Stimulated activated CD4-positive, alpha-beta T cell treated with anti-CD3 and anti-CD28 coated beads, Interleukin-2, amount 100 ng/mL, for 24 hours (primary cell): ENCODE measurements at places on chromosomes 7 and 10.

DNA sequence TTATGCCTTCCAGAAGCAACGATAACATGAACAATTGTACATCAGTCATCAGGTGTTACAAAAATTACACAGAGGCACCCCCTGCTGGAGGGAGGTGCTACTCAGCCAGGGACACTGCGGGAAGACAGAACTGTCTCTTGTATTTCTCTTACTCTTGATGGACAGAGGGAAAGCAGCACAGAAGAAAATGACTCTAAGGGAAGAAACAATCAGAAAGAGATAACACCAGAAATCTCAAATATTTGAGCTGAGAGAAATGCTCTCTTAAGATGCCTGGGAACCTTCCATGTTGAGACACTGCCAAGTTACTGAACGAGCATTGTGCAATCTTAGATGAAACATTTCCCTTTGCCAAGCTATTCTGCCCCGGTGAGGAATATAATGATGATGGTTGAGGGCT is 227.6 kb upstream of the NPSR1 start:
- DNase-seq = no peak

GRCh38 chr10:70568781-70569495 is 33.6 kb downstream of the PRF1 start:
- no peak for DNase-seq

- DNase-seq = no peak
Observed at GRCh38 chr7:122913608-122914007, 27.3 kb upstream of the CADPS2 start.

GRCh38 chr7:30225863-30226613 is 58.4 kb upstream of the ZNRF2 start:
- no peak for DNase-seq

GRCh38 chr10:127911218-127911866 is 4.4 kb downstream of the PTPRE start:
- no peak for DNase-seq

DNA sequence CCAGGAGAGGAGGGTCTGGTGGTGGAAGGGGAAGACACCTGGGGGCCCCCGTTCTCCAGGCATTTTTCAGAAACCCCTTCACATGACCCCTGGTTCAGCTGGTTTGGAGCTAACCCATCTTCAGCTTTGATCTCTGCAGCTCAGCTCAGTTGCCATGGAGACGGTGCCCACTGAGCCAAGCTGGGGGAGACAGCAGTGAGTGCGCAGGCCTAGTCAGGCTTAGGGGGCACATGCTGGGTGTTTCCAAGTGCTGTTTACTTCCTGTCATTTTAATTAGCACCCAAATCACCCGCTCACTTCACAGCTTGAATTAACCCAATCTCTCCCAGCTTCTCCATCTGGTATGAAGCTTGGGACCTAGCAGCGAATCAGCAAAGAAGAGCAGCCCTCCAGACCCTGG is 9.0 kb downstream of the SPOCK2 start:
- DNase-seq = no peak

DNA sequence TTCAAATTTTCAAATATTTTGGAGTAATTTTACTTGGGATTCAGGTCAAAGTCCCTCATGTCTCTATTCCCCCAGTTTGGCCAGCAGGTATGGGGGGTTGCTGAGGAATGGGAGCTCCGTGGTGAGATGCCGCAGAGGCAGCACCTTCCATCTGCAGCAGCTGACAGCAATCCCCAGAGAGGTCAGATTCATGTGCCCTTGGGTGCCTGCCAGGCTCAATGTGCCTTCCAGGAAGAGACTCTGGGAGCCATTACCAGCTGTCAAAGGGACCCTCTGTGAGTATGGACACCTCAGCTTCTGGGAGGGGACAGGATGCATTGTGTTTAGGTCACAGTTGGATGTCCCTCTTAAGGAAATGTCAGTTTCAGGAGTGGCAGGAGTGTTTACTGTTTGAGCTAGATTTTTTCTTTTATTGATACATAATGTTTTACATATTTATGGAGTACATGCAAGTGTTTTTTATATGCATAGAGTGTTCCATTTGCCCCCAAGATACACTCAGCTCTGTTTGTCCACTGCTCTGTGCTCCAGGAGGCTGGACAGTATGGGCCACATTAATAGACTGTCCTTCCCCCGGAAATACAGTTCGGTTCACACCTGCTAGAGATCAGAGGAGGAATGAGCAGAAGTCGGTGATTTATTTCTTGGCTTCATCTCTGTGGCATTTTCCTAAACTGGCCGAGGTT is 75.3 kb upstream of the GRB10 start:
- no peak for DNase-seq

DNA sequence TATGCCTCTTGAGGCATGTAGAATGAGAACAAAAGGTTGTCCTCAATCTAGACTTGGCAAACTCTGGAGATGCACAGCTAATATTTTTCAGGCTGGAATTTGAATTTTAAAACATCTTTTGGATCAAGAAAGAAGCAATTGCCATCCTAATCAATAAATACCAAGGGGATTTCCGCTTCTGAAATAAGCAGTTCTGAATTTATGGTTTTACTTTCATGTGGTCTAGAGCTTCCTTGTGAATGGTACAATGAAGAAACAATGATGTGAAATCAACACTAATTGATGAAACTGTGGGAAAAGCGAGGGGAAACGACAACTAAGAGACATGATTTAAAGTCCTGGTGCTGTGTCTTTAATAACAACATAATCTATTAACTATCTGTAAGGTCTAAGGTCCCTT is 1202.7 kb downstream of the SORCS3 start:
- no peak for DNase-seq

- no peak for DNase-seq
Observed at GRCh38 chr10:59879363-59879913, 26.9 kb downstream of the CCDC6 start.

DNA sequence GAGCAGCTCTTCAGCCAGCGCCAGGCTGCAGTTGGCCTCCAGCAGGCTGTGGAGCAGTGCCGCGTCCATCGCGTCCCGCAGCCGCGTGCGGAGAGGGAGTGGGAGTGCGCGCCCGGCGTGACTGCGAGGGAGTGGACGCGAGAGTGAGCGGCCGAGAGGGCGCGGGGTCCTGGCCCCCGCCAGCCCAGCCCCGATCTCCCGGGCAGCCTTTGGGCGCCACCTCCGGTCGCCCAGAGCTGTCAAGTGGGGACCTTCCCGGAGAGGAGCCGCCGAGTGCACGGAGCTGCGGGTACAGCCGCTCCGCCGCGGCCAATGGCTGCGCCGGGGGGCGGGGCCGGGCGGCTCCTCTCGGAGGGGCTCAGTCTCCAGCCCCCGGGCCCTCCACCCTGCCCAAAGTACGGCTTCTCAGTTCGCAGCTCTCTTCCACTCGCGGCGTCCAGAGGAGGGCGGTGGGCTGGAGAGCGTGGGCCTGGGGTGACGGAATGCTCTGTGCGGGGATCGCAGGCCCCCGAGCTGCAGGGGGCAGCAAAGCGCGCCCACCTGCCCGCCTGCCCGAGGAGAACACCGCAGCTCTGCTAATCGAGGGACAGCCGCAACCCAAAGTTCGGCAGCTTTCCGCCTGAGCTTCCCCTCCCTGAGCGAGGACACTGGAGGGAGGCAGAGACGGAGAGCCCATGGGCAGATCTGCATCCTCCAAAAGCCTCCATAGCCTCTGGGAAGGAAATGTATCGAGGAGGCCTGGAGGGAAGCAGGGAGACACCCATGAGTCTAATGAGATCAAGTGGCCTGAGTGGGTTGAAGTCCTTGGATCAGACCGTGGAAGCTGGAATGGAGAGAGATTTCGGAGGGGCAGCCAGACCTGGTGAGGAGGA is at the start of gene CRHR2:
Gene CRHR2, minus strand, starts transcription at position 245 of the 872 bp plus-strand sequence. Its CDS starts 176 bp downstream, at position 69.
- peak; percentile 26 for DNase-seq

DNA sequence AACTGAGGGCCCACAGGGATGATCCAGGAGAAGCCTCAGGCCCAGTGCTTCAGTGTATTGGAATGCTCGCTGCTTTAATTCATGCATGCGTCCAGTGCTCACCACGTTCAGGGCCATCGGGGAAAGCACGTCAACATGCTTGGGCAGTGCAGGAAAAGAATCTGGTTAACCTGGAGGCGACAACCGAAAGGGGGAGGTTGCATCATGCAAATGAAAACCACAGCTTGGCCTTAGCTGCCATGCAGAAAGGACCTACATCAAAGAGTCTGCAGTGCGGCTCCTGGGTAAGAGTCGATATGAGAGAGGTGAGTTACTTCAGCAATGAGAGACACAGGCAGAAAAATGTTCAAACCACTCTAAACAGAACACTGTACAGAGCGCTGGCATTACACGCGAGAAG is 440.1 kb downstream of the KCNMA1 start:
- no peak for DNase-seq

- no peak for DNase-seq
Observed at GRCh38 chr7:24786306-24786705, 29.0 kb upstream of the GSDME start.

DNA sequence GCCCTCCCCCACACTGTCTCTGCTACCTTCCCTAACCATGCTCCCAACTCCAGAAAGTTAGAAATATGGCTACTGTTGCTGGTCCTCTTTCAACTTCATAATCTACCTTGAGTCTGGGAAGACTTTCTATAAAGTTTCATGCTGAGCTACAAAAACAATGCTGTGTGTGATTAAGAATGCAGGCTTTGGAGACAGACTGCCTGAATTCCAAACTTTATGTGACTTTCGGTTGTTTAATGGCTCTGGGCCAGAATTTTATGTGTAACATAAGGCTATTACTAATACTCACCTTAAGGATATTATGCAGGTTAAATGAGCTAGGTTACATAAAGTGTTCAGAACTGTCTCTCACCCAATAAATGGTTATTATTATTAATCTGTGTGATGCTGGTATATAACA is 19.1 kb downstream of the BET1 start:
- no peak for DNase-seq

- DNase-seq = no peak
Observed at GRCh38 chr10:84088626-84089025, 50.7 kb upstream of the GHITM start.

GRCh38 chr7:32871624-32872371 is 19.8 kb downstream of the KBTBD2 start:
- no peak for DNase-seq

- DNase-seq = no peak
Observed at GRCh38 chr7:5624386-5625365, 156.8 kb downstream of the RNF216 start.

GRCh38 chr7:29548823-29549222 is 14.8 kb upstream of the PRR15 start:
- DNase-seq = no peak

GRCh38 chr7:510131-510481 is 9.5 kb downstream of the PDGFA start:
- DNase-seq = no peak

DNA sequence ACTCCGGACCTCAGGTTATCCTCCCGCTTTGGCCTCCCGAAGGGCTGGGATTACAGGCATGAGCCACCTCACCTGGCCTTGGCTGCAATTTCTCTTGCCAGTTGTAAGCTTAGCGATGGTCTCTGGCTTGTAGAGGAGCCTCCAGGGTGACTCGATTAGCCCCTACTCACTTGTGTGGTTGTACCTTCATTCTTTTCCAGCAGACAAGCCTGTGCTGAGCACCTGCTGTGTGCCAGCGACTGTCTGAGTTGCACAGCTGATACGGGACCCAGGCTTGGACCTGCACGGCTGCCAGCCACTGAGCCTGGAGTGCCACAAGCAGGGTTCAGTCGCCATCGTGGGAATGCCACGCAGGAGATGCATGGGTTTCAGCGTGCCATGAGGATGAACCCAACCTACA is 42.0 kb upstream of the DNAJB6 start:
- DNase-seq = no peak

- no peak for DNase-seq
Observed at GRCh38 chr10:97291357-97292096, 910 bp downstream of the ARHGAP19 start.

DNA sequence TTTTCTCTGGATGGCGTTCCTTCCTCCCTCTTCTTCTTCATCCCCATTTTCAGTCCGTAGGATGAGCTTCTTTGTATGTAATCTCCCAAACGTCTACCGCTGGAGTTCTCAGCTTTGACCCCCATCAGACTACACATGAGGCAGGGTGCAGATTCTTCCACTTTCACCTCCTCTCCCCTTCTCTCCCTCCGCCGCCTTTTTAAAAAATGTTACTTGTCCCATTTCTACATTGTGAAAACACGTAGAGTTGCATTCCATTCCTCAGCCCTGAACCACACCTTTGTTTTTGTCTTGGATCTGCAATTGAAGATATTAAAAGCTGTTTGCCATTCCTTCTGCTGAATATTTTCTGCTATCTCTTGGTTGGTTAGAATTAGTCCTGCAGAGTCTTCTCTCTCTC is 6.2 kb downstream of the ADIRF start:
- no peak for DNase-seq

GRCh38 chr10:4004144-4004543 is 219.1 kb upstream of the KLF6 start:
- no peak for DNase-seq

- no peak for DNase-seq
Observed at GRCh38 chr10:34028936-34029335, 694.5 kb upstream of the NRP1 start.

- DNase-seq = no peak
Observed at GRCh38 chr10:68565658-68566057, 5.5 kb downstream of the TET1 start.

GRCh38 chr10:99532687-99533495 is at the start of gene NKX2-3:
TSS of gene NKX2-3 (plus strand) at chr10:99532942. CDS start at chr10:99533132, 190 bp downstream.
- peak; percentile 78 for DNase-seq

GRCh38 chr7:140521421-140521820 is 42.1 kb upstream of the MKRN1 start:
- no peak for DNase-seq

DNA sequence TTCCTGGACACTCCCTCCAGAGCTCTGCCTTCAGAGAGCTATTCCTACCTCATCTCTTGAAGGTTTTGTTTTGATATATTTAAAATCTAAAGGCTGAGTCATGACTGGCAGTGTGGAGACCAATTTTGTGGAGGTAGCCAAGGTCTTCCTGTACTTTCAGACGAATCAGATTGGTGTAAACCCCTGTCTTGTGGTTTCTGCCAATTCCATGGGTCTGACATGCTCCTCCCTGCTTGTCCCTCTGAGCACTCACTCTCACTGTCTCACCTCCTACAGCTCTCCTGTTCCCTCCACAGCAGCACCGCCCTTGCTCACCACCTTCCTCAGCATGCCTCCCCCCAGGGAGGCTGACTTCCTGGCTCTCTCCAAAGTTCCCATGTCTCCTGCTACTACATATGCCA is 179.8 kb downstream of the NPSR1 start:
- DNase-seq = no peak

GRCh38 chr10:5453749-5454489 is 41.6 kb downstream of the NET1 start:
- no peak for DNase-seq
